ENCODE measurements at places on chromosomes 4 and X.

DNA sequence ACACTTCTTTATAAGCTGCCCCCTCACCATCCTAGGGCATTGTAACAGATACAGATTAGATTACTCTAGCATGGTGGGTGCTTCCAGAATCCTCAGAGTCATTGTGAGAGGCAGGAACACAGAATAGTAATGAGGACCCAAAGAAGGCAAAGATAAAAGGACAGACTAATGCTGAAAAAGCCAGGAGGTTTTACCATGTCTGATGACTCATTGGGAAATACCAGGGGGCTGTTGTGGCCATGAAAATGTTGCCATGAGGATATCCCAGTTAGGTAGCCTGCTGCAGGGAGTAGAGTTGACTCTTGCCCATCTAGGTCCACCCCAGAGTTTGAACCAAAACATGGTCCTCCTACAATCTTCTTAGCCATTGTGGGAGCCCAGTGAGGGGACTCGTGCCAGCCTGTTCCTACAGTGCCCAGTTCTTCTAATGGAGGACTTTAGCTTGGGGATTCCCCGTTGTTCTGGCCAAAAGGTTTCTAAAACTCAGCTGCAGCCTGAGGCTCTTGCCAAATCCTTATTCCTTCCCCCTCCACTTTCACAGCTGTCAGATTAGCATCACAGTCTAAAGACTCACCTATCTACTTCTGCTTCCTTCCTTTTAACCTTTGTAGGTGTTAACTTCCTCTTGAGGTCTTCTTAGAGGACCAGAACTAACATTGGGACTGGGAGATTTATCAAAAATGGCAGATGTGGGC, 586.0 kb upstream of the AADAT start:
- DNase-seq = no peak

DNA sequence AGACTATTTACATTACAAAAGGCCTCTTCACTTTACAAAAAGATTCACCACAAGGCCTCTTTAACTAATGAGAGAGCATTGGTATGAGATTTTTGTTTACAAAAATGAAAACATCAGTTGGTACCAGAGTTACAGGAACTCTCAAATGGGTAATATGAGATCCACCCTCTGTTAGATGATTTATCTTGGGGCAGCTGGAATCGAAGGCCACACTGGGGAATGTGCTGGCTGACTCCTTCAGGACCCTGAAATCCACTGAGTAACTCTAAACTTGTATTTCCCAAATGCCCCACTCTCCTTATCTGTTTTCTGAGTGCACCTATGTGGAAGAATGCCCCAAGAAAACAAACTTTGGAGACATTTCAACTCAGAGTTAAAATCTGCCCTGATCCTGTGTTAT, 232.9 kb upstream of the F9 start:
- no peak for DNase-seq

- no peak for DNase-seq
Measured at GRCh38 chr4:74433541-74434172, 11.3 kb upstream of the AREG start.

GRCh38 chr4:41939016-41939626, 3.9 kb downstream of the TMEM33 start:
- DNase-seq = no peak

GRCh38 chr4:154314248-154314647, 177.4 kb downstream of the DCHS2 start:
- DNase-seq = no peak

- DNase-seq = no peak
Measured at GRCh38 chr4:152485726-152486276, 50.1 kb downstream of the FBXW7 start.

DNA sequence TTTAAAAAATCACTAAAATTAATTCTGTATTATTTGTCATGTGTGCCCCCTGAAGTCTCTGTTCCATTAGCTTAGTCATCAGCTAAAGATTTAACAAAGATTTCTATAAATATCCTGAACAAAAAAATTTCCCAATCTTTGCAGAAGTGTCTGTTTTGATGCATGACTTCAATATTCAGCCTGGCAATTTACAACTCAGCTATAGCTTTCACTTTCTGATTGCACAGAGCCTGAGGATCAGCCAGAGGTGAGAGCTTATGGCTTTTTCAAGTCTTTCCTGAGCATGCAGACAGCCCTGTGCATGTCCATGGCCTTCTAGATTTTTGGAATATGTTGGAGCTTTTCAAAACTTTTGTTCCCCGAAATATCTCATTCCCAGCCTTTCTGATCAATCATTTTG, 420.1 kb downstream of the ZNF674 start:
- DNase-seq = no peak

GRCh38 chr4:22099896-22100295, 151.3 kb upstream of the KCNIP4 start:
- no peak for DNase-seq

GRCh38 chrX:66074920-66075879, 35.3 kb upstream of the VSIG4 start:
- peak; percentile 57 for DNase-seq

GRCh38 chr4:176671532-176671931, 121.2 kb downstream of the VEGFC start:
- DNase-seq = no peak

DNA sequence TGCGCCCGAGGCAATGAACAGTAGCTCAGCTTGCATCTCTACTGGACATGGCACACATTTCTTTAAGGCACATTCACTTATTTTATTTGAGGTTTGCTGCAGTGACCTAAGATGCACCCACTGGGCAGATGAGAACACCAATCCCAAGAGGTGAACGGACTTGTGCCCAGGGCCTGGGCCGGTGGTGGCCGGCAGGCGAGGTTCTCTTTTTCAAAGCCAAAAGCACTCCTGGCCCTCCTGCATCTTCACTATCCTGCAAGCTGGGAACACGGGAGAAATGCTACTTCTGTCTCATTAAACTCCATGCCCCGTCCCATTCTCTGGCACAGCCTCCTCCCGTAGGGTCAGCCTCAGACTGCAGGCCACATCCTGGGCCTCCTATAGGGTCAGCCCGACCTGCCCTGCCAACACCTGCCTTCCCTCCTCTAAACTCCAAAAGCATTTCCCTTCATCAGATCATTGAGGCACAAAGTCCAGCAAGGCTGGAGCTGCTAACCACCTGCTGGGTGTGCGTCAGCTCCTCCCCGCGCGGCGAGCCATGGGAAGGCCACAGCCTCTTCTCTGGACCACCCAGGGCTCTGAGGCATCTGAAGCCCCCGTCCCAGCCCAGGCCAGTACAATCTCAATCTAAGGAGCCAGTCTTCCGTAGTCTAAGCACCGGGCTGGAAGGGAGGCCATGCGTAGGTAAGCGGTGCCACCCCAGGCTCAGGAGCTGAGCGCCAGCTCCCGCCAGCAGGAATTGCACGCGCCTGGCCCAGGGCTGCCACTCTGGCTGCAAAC, 166.1 kb downstream of the AFAP1 start:
- DNase-seq = peak; percentile 30

DNA sequence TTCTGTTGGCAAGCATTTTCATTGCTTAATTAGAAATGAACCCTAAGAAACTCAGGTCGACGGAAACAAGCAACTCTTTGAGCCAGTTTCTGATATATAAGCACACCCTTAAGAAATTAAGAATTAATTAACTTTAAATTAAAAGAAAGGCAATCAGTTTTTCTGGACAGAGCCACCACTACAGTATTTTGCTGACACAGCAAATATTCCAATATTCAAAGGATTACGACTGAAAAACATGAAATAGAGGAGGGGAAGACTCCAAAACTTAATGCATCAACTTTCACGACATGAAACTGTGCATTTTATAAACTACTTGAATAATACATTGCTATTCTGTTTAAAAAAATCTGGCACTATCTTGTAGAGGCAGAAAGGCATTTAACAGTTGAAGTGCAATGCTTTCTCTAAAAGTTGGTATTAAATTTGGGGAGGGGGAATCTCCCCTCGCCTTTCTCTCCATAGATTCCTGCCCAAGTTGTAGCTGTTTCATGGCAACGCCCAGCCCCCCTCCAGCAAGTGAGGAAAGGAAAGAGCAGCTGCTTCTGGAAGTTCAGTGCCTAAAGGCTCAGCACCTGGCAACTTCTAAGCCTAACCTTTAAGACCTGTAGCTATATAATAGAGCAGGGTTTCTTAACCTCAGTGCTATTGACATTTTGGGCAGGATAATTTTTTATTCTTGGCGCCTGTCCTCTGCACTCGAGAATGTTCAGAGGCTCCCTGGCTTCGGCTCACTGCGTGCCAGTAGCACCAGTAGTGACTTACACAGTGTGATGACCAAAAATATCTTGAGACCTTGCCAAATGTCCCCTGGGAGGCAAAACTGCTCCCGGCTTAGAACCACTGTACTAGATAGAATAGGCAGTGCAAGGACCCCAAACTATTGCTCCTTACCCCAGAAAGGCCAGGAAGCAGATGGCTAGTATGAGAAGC, 6.7 kb upstream of the ZCCHC18 start:
- DNase-seq = no peak

DNA sequence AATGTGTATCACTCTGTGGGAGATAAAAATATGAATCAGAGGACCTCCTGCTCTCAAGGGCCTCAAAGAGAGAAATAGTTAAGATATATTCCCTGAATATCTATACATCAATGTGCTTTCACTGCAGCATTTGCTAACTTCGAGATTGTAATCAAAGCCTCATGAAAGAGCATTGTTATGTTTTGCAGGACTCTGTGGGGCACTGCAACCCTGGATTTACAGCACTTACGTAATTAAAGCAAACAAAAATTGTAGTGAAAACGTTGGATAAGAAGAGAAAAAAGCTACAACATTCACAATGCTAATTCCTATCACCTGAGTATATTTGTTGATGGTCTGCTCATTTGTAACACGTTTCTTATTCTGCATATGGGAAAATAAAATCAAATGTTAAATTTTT, 48.0 kb downstream of the ETNPPL start:
- DNase-seq = no peak

- no peak for DNase-seq
Measured at GRCh38 chrX:148929686-148930085, 429.3 kb downstream of the AFF2 start.

DNA sequence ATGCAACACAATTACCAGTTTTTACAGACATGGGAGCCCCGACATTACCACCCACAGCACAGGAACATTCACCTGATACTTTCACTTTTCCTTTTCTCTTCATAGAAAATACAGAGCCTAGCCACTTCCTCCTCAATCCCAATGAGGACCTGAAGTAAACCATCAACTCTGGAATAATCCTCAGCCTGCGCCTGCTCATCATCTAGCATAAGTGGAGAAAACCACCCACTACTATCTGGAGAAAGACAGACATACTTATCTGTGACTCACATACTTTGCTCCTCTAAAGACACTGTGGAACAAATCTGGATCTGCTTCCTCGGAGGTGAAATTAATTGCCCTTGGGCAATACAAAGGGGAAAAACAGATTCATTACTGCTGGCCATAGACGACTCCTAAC, 47.8 kb downstream of the ZCCHC13 start:
- no peak for DNase-seq

DNA sequence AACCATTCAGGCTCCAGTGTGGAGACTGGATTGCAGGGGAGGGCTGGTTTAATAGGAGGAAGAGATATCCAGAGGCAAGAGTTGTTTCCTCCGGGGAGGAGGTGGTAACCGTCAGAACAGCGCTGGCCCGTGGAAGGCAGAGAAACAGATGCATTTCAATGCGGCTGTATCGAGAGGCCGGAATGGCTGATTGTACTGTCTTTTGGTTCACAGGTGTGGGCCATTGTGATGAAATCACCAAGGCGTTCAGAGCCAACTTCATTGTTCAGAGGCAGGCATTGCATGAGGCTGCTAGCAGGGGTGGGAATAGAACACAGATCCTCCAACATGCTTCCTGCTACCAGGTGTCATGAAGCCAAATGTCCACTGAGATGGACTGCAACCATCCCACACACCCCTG, 53.0 kb downstream of the SHOX start:
- no peak for DNase-seq

- DNase-seq = no peak
Measured at GRCh38 chr4:173056710-173057109, 111.9 kb upstream of the GALNT7 start.

DNA sequence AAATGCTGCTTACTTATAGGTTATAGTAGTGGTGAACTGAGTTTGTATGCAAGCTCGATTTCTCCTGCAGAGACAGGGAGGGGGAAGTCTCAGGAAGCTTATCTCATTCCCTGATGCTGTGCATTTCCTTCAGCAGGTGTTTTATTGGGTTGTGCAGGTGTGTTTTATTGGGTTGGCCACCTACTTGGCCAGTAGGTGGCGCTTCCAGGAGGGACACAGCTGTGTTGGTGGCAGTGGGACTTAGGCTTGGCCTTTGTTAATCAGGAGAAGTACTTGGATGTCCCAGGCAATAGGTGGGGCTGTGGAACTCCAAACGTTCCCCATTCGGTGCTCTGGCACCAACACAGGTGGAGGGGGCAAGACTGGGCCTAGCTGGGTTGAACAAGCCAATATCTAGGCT, 196.0 kb upstream of the DCAF8L1 start:
- no peak for DNase-seq

DNA sequence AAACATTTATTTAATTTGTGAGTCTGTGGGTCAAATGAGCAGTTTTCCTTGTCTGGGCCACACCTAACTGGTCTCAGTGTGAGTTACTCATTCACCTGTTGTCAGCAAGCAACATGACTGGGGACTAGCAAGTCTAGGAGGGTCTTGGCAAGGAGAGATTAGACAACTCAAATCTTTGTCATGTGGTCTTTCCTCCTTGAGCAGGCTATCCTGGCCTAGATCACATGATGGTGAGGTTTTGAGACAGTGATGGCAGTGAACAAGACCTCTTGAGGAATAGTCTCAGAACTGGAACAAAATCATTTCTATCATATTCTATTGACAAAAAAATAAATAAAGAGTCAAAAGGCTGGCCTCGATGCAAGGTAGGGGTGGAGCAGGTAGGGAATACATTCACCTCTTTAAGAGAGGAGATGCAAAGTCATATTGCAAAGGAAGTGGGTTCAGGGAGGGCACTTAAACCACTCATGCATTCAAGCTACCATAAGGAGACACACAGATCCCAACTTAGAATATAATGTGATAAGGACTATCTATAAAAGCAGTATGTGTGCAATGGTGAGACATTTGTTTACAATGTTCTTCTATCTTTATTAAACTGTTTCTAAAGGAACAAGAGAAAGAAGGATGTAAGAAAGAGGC, 135.7 kb downstream of the ZNF330 start:
- DNase-seq = no peak

All from Right ventricle myocardium superior (tissue), 1 donor.